ENCODE measurements at places on chromosomes 13 and 19.

- DNase-seq = no peak
Measured at GRCh38 chr19:7191946-7192691, 102.1 kb downstream of the INSR start.

GRCh38 chr13:110034031-110034549, 247.7 kb upstream of the IRS2 start:
- DNase-seq = no peak

DNA sequence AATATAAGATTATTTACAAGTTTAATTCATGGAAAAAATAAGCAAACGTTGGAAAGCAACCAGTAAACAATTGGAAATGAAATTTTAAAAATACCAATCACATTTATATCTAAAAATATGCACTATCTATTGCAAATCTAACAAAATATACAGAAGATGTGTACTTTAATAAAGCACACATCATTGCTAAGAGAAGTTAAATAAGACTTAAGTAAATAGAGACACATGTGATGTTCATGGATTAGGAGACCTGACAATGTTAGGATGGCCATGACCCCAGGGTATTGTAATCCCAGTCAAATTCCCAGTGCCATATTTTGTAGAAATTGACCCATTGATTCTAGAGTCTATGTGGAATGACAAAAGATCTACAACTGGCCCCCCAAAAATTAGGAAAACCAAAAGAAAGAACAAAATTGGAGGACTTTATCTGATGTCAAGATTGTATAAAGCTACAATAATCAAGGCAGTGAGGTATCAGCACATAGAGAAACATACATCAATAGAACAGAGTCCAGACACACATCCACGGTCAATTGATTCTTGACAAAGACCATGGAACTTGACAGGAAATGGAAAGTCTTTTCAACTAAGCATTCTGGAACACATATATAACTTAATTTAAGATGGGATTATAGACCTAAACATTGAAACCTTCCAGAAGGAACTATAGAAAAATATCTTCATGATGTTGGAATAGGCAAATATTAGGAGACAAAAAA, 90.8 kb upstream of the USP29 start:
- DNase-seq = no peak

DNA sequence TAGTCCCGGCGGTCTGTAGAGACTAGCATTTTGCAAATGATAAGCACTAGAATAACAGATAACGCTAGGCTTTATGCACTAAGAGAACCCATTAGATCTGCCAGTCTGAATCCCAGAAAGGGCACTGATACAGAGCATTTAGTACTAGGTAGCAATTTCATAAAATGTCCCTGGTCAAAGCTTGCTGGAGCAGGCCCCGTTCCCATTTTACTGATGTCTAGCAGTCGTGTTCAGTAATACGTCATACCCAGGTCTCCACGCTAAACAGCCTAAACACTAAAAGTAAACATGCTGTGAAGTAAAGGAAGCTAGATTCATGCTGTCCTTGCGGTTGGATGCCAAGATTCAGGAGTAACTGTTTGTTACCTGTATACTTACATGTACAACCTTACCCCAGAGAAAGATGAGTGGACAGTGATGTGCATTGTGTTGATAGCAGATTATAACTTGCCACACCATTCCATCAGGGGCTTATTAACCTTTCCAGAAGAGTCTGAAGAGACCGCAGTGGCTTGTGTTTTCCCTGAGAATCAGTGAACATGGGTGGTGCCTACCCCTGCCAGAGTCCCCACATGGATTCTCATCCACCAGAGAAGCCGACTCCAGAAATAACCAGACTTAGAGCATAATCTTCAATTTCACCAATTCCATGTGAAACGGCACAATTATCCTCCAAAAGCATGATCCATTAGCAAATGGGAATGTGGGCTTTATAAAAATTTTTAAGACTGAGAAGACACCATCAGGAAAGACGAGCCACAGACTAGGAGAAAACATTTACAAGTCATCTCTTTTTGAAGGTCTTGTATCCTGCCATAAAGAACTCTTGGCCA, 3.4 kb upstream of the RPS11 start:
- no peak for DNase-seq

DNA sequence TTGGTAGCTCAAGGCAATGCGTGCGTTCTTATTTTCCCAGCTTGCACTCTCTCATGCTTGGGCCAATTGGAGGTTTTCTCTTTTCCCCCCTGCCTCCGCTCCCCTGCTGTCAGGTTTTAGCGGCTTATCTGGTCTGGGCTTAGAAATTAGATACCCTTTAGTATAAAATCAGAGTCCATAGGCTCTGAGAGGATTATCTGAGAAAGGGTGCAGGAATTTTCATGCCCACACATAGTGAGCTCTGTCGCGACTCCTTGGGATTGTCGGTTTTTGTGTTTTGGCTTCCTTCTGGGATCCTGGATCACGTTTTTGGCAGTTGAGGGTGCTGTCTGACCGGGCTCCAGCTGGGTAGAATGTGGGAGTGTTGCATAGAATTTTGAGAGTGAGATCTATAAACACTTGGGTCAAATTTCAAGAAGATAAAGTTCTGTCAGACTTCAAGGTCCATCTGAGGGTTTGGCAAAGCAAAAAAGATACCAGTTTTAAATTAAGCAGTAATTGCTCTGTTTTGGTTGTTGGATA, 12.4 kb downstream of the CHAF1A start:
- DNase-seq = no peak

- DNase-seq = peak; percentile 65
Measured at GRCh38 chr19:14118165-14119051, 846 bp upstream of the PRKACA start.

GRCh38 chr13:101272886-101273285, 143.4 kb downstream of the NALCN start:
- DNase-seq = no peak

GRCh38 chr13:74346960-74347359, 212.8 kb upstream of the KLF12 start:
- no peak for DNase-seq

DNA sequence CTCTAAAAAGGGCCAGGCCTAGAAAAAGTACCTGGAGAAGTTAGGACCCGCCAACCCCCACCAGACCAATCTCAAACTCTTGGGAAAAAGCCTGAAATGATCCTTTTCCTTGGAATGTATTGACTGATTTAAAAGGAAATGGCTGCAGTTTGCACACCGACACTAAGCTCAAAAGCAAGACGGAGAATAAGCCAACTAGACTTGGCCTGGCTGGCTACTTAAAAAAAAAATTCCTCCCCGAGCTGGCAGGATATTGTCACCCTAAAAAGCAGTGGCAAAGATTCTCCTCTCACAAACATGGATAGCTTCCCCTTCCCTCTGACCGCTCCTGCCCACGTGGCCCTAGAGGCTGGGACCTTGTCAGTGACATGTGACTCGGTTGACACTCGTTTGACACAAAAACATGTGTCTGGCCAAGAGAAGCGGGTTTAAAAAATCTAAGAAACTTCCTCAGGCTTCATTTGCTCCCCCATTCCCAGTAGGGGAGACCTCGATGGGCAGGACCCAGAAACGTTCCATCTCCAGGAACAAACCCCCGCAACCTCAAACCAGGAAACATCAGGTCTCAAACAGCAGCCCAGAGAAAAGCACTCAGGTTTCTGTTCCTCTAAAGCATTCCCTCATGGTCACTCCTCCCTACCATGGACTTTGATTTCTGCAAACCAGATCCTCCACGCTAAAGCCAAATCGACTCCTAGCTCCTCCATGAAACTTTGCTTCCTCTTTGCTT, 1.3 kb downstream of the RFX1 start:
- no peak for DNase-seq

GRCh38 chr13:114064450-114065140, 67.8 kb downstream of the RASA3 start:
- no peak for DNase-seq

DNA sequence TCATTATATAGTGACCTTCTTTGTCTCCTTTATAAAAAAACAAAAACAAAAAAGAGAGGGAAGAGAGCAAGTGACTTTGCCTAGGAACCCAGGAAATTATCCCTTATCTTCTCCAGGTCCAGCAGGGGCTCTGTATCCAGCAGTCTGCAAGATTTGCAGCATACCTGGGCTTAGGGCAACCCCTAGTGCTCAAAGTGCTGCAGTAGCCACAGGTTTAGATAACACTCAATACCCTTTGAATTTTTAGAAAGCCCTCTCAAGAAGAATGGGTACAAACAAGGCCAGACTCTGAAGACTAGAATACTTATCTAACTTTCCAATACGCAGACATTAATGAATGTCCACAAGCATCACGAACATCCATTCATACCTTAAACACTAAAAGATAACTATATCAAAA, 43.2 kb downstream of the CCNA1 start:
- DNase-seq = no peak

GRCh38 chr19:14440049-14440448, 6.9 kb downstream of the PKN1 start:
- DNase-seq = no peak

DNA sequence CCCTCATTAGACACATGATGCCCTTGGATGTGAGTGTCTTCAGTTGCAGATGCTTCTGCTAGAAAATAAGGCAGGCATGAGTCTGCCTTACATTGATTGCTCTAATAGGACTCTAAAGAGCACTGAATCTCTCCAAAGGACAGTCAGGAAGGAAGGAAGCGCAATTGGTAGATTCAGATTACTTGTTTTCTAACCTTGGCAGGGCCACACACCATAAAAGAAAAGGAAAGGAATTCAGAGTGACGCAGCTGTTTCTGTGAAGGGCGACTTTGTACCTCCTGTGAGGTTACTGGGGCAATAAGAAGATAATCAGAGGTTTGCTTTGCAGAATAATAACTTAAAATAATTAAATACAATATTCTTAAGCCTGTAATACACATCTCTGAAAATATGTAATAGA, 48.0 kb downstream of the FRY start:
- DNase-seq = no peak

GRCh38 chr19:8251025-8251472, 41.9 kb downstream of the CERS4 start:
- DNase-seq = no peak

- no peak for DNase-seq
Measured at GRCh38 chr13:72953391-72953965, 105.3 kb upstream of the KLF5 start.

DNA sequence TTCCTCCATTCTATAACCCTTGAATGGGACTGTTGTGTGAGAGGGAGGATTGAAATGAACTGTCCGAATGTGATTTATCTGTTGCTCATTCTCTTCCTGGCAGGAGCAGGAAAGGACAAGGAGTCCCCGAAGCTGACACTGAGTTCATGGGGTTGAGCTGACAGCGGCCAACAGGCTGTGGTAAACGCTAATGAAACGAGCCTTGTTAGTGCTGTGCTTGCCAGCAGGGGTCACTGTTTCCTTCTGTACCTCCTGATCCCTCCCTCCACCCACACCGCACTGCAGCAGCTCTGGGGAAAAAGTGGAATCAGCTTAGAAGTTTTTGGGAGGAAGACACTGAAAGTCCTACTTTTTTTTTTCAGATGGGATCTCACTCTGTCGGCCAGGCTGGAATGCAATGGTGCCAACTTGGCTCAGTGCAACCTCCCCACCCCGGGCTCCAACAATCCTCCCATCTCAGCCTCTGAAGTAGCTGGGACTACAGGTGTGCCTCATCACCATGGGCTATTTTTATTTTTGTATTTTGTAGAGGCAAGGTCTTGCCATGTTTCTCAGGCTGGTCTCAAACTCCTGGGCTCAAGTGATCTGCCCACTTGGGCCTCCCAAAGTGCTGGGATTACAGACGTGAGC, 6.7 kb upstream of the ZNF761 start:
- peak; percentile 19 for DNase-seq

DNA sequence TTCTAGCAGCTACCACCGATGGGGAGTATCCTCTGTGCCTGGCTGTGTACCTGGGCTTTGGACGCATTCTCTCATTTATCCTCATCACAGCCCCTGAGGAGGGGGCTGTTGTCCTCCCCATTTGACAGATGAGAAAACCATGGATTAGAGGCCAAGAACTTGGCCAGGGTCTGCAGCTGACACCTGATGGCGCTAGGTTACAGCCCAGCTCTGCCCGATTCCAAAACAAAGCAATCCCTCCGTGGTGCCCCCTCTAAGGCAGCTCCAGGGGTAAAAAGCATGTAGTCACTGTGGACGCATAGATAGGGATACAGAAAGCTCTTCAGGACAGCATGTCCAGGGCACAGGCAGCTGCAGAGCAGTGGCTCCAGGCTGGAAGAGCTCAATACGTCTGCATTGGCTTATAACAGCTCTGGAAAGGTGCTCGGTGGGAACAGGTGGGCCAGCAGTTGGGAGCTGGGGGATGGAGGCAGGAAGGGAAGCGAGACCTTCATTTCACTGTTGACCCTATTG, 35.4 kb upstream of the UQCRFS1 start:
- DNase-seq = no peak
